ENCODE measurements at places on chromosomes 11 and 22.

DNA sequence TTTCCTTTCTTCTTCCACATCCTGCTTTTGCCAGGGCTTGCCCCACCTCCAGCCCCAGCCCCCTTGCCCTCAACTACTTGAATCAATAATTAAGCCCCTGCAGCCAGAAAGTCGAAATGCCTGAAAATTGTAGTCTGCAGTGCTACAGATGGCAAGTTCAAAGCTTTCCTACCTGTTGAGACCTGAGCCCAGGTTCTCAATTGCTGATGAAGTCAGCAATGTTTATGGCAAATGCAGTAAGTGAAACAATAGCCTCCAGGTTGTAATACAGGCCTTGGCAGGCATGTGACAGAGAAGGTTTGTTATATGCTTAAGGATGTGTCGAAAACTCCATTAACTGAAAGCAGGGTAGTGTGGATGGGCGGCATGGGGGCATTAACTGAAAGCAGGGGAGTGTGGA is 181.1 kb upstream of the SESN3 start:
- no peak for DNase-seq

DNA sequence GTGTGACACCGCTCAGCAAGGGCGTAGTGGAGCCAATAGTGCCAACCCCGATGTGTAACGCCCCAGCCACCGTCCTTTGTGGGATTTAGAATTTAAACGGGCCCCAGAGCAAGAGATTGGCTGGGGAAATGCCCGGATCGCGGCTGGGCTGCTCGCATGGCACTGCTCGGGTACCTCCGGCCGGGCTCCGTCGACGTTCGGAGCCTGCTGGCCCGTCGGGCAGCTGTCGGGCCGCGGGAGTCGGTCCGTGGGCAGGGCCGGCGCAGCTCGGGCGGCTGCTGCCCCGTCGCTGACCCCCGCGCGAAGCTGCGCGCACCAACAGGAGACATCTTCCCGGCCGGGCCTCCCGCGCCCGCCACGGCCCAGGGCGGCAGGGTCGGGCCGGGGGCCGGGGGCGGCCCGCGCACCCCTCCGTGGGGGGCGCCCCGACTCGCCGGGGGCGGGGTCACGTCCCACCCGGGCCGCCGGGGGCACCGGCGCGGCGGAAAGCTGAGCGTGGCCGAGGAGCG is 1.3 kb upstream of the KDM2A start:
- peak; percentile 68 for DNase-seq

GRCh38 chr11:129061492-129062230 is 119.0 kb upstream of the TP53AIP1 start:
- DNase-seq, result no peak

- DNase-seq, result no peak
These were observed 269.8 kb upstream of the PDGFD start for GRCh38 chr11:104433751-104434150.

- DNase-seq, result no peak
These were observed 1.7 kb downstream of the CSDC2 start for GRCh38 chr22:41562461-41562860.

- DNase-seq, result no peak
These were observed 21.4 kb downstream of the CD6 start for GRCh38 chr11:60992842-60993409.

- no peak for DNase-seq
These were observed 8.7 kb upstream of the ANKRD13D start for GRCh38 chr11:67280341-67280787.

GRCh38 chr11:111949519-111950426 is 12.6 kb downstream of the DIXDC1 start:
- DNase-seq, result no peak
